CD4-positive, alpha-beta T cell (primary cell): ENCODE measurements at places on chromosomes 6 and 20. TPM values are rescaled to one million over a fixed set of nuclear protein-coding genes. Genes with fewer than 3 reads are reported as not detected.

- no peaks in the 10 kb centered on the region for H3K27me3 ChIP-seq
- no peaks in the 10 kb centered on the region for H3K36me3 ChIP-seq
- no peaks in the 10 kb centered on the region for H3K4me1 ChIP-seq
- H3K4me3 ChIP-seq, result no peak overlapping the region
These were observed 624 bp downstream of the RBBP8NL start for GRCh38 chr20:62426699-62427131.

GRCh38 chr6:18324706-18325042 is 60.3 kb upstream of the DEK start:
- H3K36me3 ChIP-seq, result no peaks in the 10 kb centered on the region
- H3K27me3 ChIP-seq, result no peaks in the 10 kb centered on the region
- H3K4me1 ChIP-seq, result no peaks in the 10 kb centered on the region
- DNase-seq, result no peak

GRCh38 chr6:41713650-41714291 is 21.6 kb downstream of the TFEB start:
- no peak overlapping the region for H3K4me3 ChIP-seq
- H3K27ac ChIP-seq, result no peak overlapping the region
- peaks cover 6% of the 10 kb centered on the region for H3K4me1 ChIP-seq
- peaks cover 2% of the 10 kb centered on the region for H3K36me3 ChIP-seq
- no peak for DNase-seq

DNA sequence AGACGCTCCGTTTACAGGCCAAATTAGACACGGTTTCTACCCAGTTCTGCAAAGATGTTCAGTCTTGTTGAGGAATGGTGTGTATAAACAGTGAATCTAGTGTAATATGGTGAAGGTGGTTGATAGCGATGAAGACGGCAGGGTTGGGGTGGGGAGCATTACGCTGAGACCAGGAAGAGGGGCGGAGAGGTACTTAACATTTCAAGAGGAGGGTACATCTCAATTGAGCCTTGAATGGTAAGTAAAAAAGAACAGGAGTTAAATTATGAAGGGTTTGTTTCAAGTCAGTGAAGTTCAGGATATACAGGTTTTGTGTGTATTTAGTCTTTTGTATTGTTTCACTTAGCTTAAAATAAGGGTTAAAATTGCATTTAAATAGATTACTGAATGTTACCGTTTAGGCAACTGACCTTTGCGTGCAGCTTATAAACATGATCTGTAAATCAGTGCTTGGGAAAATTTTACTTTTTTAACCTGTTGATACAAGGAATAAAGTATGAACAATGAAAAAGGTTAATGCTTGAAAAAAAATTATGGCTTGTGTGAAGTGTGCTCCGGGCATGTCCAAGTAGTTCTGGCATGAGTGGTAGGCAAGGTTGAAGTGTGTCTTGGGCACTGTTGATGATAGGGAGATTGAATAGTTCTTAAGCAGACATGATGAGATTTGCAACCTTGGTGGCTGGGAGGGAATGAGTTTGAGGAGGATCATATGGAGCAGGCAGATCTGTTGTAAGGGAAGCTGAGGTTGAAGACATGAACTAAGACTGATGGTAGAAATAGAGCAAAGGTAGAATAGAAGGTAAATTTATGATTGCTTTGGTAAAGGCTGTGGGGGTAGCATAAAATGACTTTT is 842 bp downstream of the POLR1C start:
- DNase-seq, result no peak
- peaks cover 68% of the 10 kb centered on the region for H3K36me3 ChIP-seq
- H3K27ac ChIP-seq, result peak overlapping the region; percentile 90
- H3K4me3 ChIP-seq, result peak overlapping the region; percentile 100

DNA sequence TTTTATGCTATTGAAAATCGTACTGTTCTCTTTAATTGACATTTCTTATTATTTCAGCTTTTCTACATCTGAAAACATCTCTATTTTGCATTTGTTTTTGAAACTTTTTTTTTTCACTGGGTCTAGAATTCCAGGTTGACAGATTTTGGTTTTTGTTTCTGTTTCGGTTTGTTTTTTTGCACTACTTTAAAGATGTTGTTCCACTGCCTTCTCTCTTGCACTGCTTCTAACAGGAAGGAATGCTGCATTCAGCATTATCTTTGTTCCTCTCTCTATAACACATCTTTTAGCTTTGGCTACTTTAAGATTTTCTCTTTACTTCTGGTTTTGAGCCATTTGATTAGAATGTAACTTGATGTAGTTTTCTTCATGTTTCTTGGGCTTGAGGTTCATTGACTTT is 20.1 kb upstream of the SLC17A1 start:
- H3K36me3 ChIP-seq, result no peaks in the 10 kb centered on the region
- H3K27me3 ChIP-seq, result no peaks in the 10 kb centered on the region
- no peak for DNase-seq
- no peaks in the 10 kb centered on the region for H3K4me1 ChIP-seq

DNA sequence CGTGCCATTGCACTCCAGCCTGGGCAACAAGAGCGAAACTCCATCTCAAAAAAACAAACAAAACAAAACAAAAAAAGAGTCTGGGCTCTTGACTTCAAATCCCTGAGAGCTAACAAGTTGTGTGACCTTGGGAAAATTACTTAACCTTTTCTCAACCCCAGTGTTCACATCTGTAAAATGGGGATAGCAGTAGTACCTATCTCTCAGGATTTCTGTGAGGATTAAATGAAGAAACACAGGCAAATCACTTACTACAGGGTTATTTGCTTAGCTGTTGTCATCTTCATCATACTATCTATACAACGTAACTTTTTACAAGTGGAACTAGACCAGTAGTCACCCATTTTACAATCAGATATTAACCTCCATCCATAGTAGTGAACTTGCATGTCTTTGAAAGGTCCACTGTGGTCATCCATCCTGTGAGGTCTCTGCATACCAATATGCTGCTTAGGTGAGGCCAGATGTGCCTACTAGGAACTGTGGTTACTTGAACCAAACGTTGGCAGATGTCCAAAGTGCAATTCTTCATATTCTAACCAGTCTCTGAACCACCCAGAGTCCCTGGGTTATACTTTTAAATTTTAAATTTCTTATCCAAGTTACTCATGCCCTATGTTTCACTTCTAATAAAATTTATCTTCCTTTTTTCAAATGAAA is 128.9 kb upstream of the BEND3 start:
- H3K27ac ChIP-seq, result no peak overlapping the region
- H3K36me3 ChIP-seq, result peaks cover 4% of the 10 kb centered on the region

DNA sequence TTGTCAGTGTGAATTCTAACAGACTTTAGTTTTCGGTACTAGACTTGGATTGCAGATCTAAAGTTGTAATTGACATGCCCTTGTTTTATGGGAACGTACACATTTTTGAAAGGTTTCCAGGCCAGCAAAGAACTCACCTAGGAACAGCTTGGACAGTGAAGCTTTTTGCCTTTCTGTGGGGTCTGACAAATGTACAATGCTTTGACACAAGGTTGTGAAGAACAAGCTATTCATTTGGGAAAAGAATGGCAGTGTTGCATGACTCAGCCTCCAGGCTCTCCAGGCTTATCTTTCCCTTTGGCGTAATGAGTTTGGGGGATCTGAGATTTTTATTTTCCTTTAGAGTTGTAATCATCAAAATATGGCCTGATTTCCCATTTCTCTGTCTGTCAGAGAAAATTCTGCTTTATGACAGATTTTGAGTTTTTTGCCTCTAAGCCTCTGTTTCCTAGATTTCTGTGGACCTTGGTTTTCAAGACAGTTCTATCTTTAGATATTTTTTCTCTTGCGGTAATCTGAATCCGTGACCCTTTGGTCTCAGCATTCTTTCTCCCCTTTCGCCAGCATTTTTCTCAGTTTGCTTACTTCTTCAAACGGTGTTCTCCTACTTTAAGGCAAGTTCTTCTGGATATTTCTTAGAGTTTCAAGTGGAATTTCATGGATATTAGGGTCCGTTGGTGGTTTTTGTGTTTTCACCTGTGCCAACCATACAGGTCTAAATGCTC is 221.0 kb downstream of the ADGB start:
- no peak for DNase-seq
- H3K36me3 ChIP-seq, result no peaks in the 10 kb centered on the region
- no peak overlapping the region for H3K27ac ChIP-seq
- no peak overlapping the region for H3K4me3 ChIP-seq
- H3K27me3 ChIP-seq, result peaks cover 4% of the 10 kb centered on the region

DNA sequence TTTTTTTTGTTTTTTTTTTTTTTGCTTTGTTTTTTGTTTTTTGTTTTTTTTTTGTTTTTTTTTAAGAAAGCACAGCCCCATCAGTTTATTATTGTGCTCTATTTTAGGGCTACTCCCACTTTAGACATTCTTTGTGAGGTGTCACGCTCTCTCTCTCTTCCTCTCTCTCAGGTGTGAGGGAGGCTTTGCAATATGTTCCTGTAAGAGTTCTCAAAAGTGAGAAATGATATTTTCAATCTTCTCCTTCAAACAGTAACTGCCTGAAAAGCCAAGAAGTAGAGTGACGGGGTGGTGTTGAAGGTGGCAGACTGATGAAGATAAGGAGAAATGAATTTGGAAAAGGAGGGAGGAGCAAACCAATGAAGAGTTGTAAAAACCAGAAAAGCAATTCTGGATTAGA is 28.3 kb upstream of the HDAC2 start:
- H3K36me3 ChIP-seq, result no peaks in the 10 kb centered on the region
- DNase-seq, result no peak
- no peak overlapping the region for H3K27ac ChIP-seq
- no peaks in the 10 kb centered on the region for H3K4me1 ChIP-seq

GRCh38 chr20:50694379-50695134 is 3.2 kb upstream of the RIPOR3 start:
- no peaks in the 10 kb centered on the region for H3K36me3 ChIP-seq
- H3K4me1 ChIP-seq, result peaks cover 12% of the 10 kb centered on the region
- peaks cover 30% of the 10 kb centered on the region for H3K27me3 ChIP-seq
- H3K4me3 ChIP-seq, result no peak overlapping the region

GRCh38 chr20:32050324-32050841 is 1.7 kb upstream of the HCK start:
- H3K4me3 ChIP-seq, result no peak overlapping the region
- H3K27me3 ChIP-seq, result peaks cover 38% of the 10 kb centered on the region
- peaks cover 22% of the 10 kb centered on the region for H3K4me1 ChIP-seq
- no peak overlapping the region for H3K27ac ChIP-seq
- DNase-seq, result no peak

The FABP7 gene
- not detected for total RNA-seq

The TRAPPC3L gene
- not detected for total RNA-seq

The PTGIS gene
- not detected for total RNA-seq

The CSNK2A1 gene
- 56.9 TPM for total RNA-seq

The ARHGAP40 gene
- total RNA-seq, result not detected

The ADGRG6 gene
- 0.63 TPM for total RNA-seq
